Activated CD4-positive, alpha-beta T cell treated with anti-CD3 and anti-CD28 coated beads for 36 hours (primary cell): ENCODE measurements at places on chromosomes 7 and 10. TPM values are rescaled to one million over a fixed set of nuclear protein-coding genes. Genes with fewer than 3 reads are reported as not detected.

GRCh38 chr7:130926001-130926691, 192.1 kb upstream of the KLF14 start:
- no peaks in the 10 kb centered on the region for H3K27me3 ChIP-seq
- peak overlapping the region; percentile 85 for H3K27ac ChIP-seq
- H3K36me3 ChIP-seq = peaks cover 88% of the 10 kb centered on the region
- H3K4me1 ChIP-seq = peaks cover 93% of the 10 kb centered on the region
- no peak for DNase-seq
- H3K4me3 ChIP-seq = peak overlapping the region; percentile 27

DNA sequence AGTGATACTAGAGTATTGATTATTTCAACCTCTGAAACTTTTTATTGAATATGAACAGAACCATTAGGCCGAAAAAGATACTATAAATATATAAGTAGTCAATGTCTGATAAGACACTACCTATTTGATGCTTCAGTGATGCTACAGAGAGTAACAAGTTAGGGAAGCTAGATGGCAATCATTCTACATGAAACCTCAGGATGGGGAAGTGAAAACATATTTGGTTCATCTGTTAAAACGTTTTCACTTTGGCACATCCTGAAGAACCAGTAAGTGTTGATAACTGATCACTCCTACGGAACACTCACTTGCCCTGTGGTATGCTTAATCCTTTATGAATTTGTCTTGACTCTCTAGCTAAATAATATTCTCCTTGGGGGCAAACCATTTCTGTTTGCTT, 1064.9 kb downstream of the NXPH1 start:
- no peaks in the 10 kb centered on the region for H3K36me3 ChIP-seq
- H3K4me3 ChIP-seq = no peak overlapping the region
- H3K27ac ChIP-seq = no peak overlapping the region
- H3K4me1 ChIP-seq = no peaks in the 10 kb centered on the region
- H3K27me3 ChIP-seq = no peaks in the 10 kb centered on the region

- no peak overlapping the region for H3K4me3 ChIP-seq
- no peak overlapping the region for H3K27ac ChIP-seq
- H3K4me1 ChIP-seq = no peaks in the 10 kb centered on the region
Observed at GRCh38 chr10:121579656-121580055, 18.6 kb downstream of the FGFR2 start.

DNA sequence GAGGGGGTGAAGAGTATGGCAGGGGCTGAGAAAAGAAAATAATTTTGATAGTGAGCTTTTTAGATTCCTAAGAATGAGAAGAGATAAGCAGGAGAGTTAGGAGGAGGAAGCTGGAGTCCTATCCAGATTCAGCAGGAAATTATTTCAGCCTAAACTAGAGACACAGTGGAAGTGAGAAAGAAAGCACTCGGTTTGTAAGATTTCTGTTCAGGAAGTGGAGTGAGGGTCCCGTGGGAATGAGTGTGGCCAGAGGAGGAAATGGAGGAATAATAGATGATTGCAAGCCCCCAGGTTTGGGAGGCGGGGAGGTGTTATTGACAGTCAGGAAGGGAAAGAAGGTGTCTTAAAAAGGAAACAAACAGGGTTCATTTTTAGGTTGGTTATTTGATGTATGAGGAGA, 84.8 kb upstream of the NRP1 start:
- no peak overlapping the region for H3K27ac ChIP-seq
- H3K36me3 ChIP-seq = no peaks in the 10 kb centered on the region
- H3K4me3 ChIP-seq = no peak overlapping the region
- no peak for DNase-seq

PRKG1 gene
- not detected for total RNA-seq

DNA sequence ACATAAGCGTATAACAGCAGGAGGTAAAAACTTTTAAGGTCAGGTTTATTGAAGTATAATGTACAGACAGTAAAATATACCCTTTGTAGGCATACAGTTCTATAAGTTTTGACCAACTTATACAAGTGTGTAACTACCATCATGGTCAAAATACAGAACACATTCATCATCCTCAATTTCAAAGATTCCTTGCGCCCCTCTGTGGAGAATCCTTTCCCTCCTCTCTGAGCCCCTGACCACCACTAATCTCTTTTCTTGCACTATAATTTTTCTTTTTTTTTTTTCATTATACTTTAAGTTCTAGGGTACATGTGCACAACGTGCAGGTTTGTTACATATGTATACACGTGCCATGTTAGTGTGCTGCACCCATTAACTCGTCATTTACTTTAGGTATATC, 58.1 kb upstream of the CTTNBP2 start:
- H3K4me1 ChIP-seq = no peaks in the 10 kb centered on the region
- H3K27ac ChIP-seq = no peak overlapping the region
- no peak for DNase-seq
- no peaks in the 10 kb centered on the region for H3K36me3 ChIP-seq
- peaks cover 2% of the 10 kb centered on the region for H3K27me3 ChIP-seq
- H3K4me3 ChIP-seq = no peak overlapping the region

DNA sequence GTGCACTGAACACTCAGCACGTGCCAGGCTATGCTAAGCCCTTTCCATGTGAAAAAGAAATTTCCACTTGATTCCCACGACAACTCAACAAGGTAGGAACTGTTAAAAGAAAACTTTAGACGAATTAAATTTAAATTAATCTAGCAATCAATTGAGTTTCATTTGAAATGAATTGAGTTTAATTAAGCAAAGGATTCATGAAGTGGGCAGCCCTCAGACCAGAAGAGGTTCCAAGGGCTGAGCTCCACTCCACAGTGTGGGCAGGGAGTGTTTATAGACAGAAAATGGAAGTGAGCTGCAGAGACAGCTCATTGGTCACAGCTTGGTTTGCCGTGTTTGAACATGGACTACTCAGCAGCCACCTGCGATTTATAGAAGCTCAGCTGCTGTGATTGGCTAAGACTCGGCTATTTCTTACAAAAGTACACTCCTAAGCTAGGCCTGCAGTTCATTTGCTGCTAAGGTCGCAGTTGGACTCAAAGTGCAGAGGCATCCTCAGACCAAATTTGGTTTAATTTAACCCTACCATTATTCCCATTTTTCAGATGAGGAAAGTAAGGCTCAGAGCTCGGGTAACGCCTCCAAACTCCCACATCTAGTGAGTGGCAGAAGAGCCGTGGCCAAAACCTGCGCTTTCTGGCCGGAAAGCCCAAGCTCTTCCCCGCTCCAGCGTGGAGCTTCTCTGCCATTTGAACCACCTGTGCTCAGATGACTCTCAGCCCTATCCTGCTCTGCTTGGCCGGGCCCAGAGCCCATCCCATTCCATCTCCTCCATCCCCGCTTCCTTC, 24.9 kb downstream of the CALML3 start:
- H3K27me3 ChIP-seq = peaks cover 2% of the 10 kb centered on the region
- H3K27ac ChIP-seq = no peak overlapping the region
- H3K36me3 ChIP-seq = no peaks in the 10 kb centered on the region
- no peak for DNase-seq
- H3K4me3 ChIP-seq = no peak overlapping the region

DNA sequence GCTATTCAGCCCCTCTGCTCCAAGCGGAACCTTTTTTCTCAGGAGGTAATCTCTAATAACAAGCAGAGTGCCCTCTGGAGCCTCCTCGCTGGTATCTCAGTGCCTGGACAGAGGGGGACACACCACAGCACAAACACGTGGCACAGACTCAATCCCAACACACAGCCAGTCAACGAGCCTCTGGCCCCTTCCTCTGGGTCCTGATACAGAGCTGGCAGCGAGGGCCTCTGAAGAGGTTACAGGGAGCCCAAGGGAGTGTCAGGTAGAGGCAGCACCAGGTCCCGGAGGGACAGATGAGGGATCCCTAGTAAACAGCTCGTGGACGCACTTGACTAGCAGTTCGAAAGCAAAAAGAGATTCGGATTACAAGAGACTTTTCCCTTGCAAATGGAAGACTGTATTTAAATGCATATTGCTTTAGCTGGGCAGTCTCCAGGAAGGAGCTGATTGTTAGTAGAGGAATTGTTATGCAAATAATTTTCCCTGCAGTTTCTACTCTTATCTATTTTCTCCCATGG, 14.1 kb downstream of the CXCL12 start:
- peaks cover 3% of the 10 kb centered on the region for H3K27me3 ChIP-seq
- H3K27ac ChIP-seq = no peak overlapping the region
- H3K4me3 ChIP-seq = no peak overlapping the region
- no peaks in the 10 kb centered on the region for H3K36me3 ChIP-seq
- H3K4me1 ChIP-seq = no peaks in the 10 kb centered on the region
- no peak for DNase-seq

DNA sequence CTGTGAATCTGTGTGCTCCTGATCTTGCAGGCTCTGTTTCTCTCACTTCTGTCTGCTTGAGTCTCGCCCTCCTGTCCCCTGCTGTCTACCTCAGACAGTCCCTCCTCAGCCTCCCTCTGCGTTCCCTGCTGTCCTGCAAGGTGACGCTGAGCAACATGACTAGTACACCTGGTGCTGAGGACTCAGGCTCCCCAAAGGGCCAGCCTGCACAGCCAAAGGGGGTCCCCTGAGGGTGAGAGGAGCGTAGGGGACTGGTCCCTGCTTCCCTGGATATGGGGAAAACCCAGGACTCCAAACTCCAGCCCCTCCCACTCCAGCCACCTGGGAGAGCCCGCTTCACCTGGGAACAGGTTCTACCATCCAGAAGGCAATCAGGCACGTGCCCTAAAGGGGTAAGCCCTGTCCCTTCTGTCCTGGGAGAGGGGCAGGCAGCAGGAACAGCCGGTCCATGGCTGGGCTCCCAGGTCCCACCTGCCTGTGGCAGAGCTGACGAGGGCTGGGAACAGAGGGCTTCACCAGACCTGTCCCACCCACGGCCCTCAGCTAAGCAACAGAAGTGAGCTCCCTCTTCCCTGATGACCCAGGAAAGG, 156.5 kb downstream of the UBE2H start:
- DNase-seq = no peak
- H3K27ac ChIP-seq = no peak overlapping the region
- peaks cover 3% of the 10 kb centered on the region for H3K27me3 ChIP-seq
- H3K36me3 ChIP-seq = no peaks in the 10 kb centered on the region
- H3K4me3 ChIP-seq = no peak overlapping the region

- no peaks in the 10 kb centered on the region for H3K36me3 ChIP-seq
- H3K4me3 ChIP-seq = no peak overlapping the region
- DNase-seq = peak; percentile 13
Observed at GRCh38 chr7:70354409-70355169, 756.3 kb downstream of the AUTS2 start.
